Activated CD4-positive, alpha-beta memory T cell treated with anti-CD3 and anti-CD28 coated beads, Interleukin-2, amount 10 ng/mL, durations not matched to agents 7 days and 5 days (primary cell): ENCODE measurements at places on chromosomes 5 and 9. TPM values are rescaled to one million over a fixed set of nuclear protein-coding genes. Genes with fewer than 3 reads are reported as not detected.

DNA sequence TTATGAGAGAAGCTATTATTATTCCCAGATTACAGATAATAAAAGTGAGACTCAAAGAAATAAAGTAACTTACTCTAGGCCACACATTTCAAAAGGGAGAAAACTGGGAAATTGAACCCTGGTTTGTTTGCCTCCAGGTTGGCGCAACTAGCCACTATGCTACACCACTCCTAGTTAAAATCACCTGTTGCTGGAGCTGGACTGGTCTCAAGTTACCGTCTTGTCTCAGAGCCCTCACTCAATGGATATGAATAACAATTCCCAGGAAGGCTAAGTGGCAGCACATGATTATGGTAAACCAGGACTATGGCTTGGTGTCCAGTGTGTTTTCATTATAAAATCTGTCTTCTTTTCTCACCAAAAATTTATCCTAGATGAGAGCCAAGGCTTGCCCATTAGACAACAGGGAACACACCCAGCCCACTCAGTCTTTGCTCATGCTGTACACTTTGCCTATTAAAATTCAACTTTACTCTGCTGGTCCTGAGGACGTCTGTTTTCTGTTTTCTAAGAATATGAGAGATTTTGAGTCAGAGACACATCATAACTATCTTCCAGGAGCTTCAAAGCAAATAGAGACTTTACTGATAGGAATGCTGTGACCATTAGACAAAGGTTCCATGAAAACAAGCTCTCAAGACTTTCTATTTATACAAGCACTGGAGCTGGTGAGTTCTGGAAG, 58.1 kb downstream of the ADRB2 start:
- DNase-seq, result no peak
- no peaks in the 10 kb centered on the region for H3K4me1 ChIP-seq

DRD1 gene
- total RNA-seq, result not detected

DNA sequence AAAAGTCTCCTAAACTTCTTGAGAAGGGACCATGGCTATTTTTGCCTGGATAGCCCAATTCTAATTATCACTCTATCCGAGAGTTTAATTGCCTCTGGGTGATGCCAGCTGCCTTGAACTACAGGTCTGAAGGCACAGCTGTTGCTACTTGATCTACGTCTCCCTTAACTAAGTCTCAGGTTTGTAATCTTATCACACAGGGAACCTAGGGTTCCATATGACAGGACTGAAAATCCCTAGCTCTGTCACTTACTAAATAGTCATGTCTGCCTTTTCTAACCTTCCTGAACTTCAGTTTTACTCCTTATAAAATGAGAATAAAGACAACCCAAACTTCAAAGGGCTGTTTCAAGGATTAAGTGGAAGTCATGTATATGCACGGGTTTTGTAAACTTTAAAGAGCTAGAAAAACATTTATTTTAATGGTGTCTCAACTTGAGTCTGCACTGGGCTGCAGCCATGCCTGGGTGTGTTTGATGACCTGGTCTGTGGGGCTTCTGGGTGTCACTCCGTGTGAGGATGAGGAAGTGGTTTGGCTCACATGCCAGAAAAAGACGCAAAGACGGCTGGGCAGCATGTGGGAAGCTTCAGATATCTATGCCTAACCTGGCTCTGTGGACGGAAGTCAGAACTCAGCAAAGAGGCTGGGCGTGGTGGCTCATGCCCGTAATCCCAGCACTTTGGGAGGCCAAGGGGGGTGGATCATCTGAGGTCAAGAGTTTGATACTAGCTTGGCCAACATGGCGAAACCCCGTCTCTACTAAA, 129.3 kb upstream of the SLC44A1 start:
- peak; percentile 56 for DNase-seq
- H3K4me3 ChIP-seq, result no peak overlapping the region
- peaks cover 28% of the 10 kb centered on the region for H3K4me1 ChIP-seq
- H3K27ac ChIP-seq, result peak overlapping the region; percentile 17

- H3K27me3 ChIP-seq, result no peaks in the 10 kb centered on the region
- no peak for DNase-seq
- H3K4me1 ChIP-seq, result peaks cover 38% of the 10 kb centered on the region
- no peak overlapping the region for H3K4me3 ChIP-seq
- no peak overlapping the region for H3K27ac ChIP-seq
Measured at GRCh38 chr5:148393390-148393741, 9.6 kb downstream of the FBXO38 start.

AQP7 gene
- 0.55 TPM for total RNA-seq

QRFP gene
- total RNA-seq, result not detected

- H3K27me3 ChIP-seq, result no peaks in the 10 kb centered on the region
- no peak overlapping the region for H3K4me3 ChIP-seq
- H3K27ac ChIP-seq, result no peak overlapping the region
- no peaks in the 10 kb centered on the region for H3K36me3 ChIP-seq
- no peak for DNase-seq
Measured at GRCh38 chr9:22682536-22682935, 235.9 kb downstream of the DMRTA1 start.

DNA sequence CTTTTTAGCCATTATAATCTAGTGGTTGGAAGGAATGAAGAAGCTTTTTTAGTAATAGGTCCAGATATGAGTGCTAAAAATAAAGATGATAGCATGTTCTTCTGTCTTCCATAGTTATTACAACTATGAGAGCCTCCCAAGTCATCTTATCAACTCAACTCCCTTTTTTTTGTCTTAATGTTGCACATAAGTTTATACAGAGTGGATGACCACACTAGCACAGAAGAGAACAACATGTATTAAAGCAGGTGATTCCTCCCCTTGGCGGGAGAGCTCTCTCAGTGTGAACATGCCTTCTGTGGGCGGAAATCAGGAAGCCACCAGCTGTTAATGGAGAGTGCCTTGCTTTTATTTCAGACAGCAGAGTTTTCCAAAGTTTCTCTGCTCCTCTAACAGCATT, 40.1 kb upstream of the STX17 start:
- peaks cover 2% of the 10 kb centered on the region for H3K36me3 ChIP-seq
- peaks cover 39% of the 10 kb centered on the region for H3K4me1 ChIP-seq

DNA sequence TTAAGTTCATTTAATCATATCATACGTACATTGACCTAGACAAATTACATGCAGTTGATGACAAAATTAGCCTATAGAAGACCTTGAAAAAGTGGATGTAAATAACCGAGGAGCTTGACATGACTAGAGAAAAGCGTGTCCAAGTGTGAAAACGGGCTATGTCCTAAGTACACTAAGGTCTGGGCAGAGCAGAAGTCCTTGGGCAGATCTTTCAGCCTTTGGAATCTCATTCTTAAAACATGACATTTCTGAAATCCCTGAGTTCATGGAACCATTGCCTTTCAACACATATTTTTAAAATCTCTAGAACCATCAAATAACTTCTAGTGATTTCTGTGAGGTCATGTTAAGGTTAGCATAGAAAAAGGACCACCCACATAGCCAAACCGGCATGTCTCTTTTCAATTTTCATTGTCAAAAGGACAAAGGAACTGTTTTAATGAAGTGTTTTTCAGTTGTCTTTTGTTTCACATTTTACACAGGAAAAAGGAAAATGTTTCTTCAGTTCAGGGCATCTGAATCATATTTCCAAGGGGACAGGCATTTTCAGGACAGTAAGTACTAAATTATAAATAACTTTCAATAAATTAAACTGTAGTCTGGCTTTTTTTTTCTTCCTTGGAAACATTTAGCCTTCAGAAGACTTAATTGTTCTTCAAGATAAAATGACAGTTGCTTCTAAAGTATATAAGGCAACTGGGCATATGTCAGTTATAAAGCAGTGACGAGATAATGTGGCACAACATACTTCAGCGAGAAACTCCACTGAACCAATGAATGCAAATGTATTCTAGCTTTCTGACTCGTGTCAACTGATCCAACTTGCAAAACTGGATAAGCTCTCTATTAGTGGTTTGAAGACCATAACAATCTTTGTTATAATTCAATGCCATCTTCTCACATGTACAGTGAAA, 416.8 kb downstream of the NFIB start:
- no peak for DNase-seq
- H3K27ac ChIP-seq, result no peak overlapping the region
- no peak overlapping the region for H3K4me3 ChIP-seq
- H3K36me3 ChIP-seq, result no peaks in the 10 kb centered on the region
- no peaks in the 10 kb centered on the region for H3K4me1 ChIP-seq

C8G gene
- 1.5 TPM for total RNA-seq

- H3K27ac ChIP-seq, result no peak overlapping the region
- peaks cover 57% of the 10 kb centered on the region for H3K4me1 ChIP-seq
- no peak for DNase-seq
- H3K27me3 ChIP-seq, result peaks cover 37% of the 10 kb centered on the region
Measured at GRCh38 chr5:145943674-145944121, 7.3 kb downstream of the SH3RF2 start.

- H3K4me3 ChIP-seq, result no peak overlapping the region
- H3K4me1 ChIP-seq, result no peaks in the 10 kb centered on the region
- DNase-seq, result no peak
- H3K27ac ChIP-seq, result no peak overlapping the region
- no peaks in the 10 kb centered on the region for H3K27me3 ChIP-seq
- H3K36me3 ChIP-seq, result no peaks in the 10 kb centered on the region
Measured at GRCh38 chr5:30502277-30502676, 691.2 kb upstream of the CDH6 start.

CXCL14 gene
- not detected for total RNA-seq

CDKN2B gene
- 3.4 TPM for total RNA-seq

DNA sequence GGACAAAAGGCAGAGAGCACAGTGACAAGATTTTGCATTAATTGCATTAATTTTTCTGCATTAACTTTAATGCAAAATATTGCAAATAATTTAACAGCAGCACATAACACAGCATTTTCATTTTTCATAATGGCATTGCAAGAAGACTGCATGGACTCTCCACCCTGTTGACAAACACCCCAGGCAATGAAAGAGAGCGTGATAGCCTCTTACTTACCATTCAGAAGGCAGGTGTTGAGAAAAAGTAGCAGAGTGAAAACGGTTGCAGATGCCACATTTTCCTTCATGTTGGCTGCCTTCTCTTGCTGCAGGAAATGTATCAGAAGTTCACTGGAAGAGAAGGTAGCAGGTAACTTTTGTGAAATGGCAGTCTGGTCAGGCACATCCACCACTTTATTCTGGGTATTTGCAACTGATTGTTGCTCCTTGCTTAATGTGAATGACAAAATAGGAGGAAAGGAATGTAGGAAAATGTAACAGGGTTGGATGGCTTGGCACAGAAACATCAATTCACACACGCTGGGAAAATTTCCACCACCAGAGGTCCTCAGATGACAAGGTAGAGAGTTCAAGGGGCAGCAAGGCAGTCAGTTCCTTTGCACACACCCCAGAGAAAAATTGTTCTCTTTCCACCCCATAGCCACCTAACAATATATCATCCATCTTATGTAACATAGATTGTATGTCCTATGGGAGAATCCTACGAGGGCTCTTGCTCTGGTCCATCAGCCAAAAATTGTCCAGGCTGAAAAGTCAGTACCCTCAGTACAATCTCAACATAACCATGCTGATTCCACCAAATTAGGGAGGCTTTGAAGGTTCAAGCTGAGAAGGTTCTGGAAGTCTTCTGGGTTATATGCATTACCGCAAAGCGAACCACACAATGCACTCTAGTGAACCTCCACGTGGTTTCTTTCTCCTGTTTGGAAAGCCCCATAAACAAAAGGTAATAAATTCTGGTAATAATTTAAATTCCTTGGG, 41.9 kb upstream of the AGXT2 start:
- H3K36me3 ChIP-seq, result no peaks in the 10 kb centered on the region
- peak; percentile 45 for DNase-seq
- no peak overlapping the region for H3K27ac ChIP-seq
- H3K27me3 ChIP-seq, result peaks cover 13% of the 10 kb centered on the region

GRCh38 chr9:133134388-133135145, 13.5 kb upstream of the RALGDS start:
- H3K27ac ChIP-seq, result peak overlapping the region; percentile 99
- H3K36me3 ChIP-seq, result peaks cover 23% of the 10 kb centered on the region
- H3K27me3 ChIP-seq, result no peaks in the 10 kb centered on the region

- no peak overlapping the region for H3K4me3 ChIP-seq
- no peaks in the 10 kb centered on the region for H3K36me3 ChIP-seq
- H3K27me3 ChIP-seq, result no peaks in the 10 kb centered on the region
- no peak for DNase-seq
- H3K4me1 ChIP-seq, result no peaks in the 10 kb centered on the region
Measured at GRCh38 chr5:167105941-167106340, 1185.5 kb upstream of the WWC1 start.

DNA sequence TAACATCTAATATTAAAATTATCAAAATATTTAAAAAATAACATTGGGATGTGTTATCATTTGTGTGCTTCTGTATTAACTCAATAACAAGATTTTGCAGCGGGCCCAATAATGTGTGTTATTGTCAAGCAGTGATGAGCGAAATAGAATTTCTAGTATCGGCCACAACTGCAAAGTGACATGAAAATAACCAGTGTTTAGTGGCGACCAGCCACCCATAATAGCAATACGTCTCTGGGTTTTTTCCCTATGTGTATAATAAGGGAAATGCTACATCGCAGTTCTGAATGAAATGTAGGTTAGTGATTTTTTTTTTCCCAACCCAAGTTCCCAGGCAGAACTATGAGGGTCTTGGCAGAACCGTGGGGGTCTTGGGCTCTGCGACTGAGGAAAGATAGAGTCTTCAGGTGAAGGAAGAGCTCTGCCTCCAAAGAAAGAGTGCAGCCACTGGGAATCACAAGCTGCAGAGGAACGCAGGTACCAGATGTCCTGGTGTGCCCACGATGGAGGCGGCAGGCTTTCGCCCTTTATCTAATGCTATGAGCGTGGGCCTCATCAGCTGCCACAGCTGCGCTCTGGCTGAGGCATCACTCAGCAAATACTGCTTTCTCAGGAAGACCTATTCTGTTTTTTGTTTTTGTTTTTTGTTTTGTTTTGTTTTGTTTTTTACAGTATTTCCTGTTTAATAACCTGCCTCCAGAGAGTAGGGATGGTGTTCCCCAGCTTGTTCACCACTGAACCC, 235.0 kb downstream of the ROR2 start:
- H3K36me3 ChIP-seq, result no peaks in the 10 kb centered on the region
- H3K4me3 ChIP-seq, result no peak overlapping the region
- no peak for DNase-seq
- H3K27me3 ChIP-seq, result peaks cover 42% of the 10 kb centered on the region
- peaks cover 6% of the 10 kb centered on the region for H3K4me1 ChIP-seq

BHMT2 gene
- not detected for total RNA-seq

DNA sequence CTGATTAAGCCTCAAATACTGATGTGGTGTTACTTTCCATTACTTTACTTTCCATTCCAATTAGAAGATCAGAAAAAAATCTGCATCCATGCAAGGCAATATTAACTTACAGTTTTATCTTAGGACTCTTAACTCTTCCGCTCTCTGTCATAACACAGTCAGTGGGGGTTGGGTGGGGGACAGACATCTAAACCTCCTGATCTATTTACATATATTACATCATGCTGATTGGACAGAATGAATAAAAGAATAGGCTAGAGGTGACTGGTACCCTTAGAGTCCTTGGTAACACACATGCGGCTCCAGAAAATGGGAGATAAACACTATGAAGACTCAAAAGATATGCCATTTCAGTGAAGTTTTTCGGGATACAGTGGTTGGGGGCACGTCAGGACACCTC, 27.6 kb downstream of the RAPGEF6 start:
- no peak for DNase-seq
- H3K36me3 ChIP-seq, result peaks cover 14% of the 10 kb centered on the region
- H3K27ac ChIP-seq, result no peak overlapping the region
- H3K4me1 ChIP-seq, result peaks cover 19% of the 10 kb centered on the region
